ENCODE measurements at places on chromosomes 5 and 9.

DNA sequence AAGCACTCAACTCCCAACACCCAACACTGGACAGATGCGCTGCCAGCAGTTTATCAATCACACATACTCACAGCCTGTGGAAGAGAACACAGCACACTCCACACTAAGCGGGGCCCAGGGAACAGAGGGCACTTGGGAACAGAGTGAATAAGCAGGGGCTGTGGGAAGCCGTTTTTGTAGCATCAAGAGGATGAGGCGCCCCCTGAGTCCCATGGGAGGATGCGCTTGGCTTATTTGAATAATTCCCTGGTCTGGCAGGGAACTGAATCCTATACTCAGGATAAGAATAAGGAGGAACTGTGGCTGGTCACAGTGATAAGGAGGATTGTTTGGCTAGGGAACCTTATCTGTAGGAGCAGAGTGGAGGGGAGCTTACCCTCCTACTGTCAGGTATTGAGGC is 96.1 kb upstream of the DNAH5 start:
- no peak overlapping the region for H3K27ac ChIP-seq
- no peak for DNase-seq
- no peaks in the 10 kb centered on the region for H3K36me3 ChIP-seq
- no peaks in the 10 kb centered on the region for H3K4me1 ChIP-seq
- H3K4me3 ChIP-seq = no peak overlapping the region

DNA sequence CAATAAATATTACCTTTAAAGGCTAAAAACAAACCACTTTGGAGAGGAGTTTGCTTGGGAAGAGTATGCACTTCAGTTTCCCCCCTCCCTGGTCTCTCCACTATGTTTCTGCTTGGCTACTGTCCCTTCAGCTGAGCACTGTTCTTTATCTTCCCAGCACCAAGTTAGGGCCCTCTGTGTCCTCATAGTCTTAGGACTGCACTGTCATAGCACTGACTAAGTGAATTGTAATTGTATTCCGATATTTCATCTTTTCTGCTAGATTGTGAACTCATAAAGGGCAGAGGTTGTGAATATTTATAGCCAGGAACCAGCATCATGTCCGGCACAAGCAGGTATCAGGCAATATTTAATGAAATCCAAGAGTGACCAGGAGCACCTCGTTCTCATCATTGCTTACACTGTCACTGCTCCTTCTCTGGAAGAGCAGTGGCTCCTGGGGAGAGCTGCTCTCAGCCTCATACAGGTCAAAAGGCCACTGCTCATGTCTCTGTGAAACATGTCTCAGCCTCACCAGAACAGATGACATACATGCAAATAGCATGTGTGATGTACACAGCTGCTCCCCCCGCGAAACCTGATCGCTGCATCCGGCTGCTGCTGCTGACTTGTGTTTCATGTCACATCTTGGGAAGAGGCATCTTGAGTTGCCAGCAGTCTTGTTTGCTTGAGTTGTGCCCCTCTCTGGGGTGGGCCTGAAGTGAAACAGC is 279.7 kb upstream of the MSX2 start:
- no peaks in the 10 kb centered on the region for H3K4me1 ChIP-seq
- H3K27ac ChIP-seq = no peak overlapping the region
- no peaks in the 10 kb centered on the region for H3K27me3 ChIP-seq
- no peak overlapping the region for H3K4me3 ChIP-seq

DNA sequence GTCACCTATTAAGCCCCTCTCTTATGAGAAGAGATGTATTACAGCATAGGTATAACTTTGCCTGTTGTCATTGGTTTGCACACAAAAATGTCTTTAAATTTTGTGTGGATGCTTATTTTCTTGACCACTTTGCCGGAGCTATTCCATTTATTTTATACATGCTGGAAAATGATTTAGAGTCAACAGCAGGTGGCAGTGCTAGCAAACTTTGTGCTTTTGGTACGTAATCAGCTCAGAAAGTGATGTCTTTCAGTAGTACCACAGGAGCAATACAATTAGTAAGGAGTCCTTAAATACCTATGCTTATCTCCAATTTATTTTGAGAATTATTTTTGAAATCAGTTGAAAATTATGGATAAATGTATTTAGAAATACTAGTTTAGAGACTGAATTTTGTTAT is 19.8 kb upstream of the NUDT12 start:
- H3K27ac ChIP-seq = no peak overlapping the region
- DNase-seq = no peak
- no peaks in the 10 kb centered on the region for H3K27me3 ChIP-seq
- H3K4me1 ChIP-seq = no peaks in the 10 kb centered on the region
- no peaks in the 10 kb centered on the region for H3K36me3 ChIP-seq
- H3K4me3 ChIP-seq = no peak overlapping the region

DNA sequence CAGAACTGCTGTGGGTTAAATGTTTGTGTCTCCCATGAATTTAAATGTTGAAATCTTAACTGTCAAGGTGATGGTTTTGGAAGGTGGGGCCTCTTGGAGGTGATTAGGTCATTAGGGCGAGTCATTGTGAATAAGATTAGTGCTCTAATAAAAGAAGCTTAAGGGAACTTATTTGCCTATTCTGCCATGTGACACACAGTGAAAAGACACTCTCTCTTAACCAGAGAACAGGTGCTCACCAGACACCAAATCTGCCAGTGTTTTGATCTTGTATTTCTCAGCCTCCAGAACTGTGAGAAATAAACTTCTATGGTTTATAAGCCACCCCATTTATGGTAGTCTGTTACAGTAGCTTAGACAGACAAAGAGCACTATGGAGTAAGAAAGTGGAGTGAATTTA is 117.9 kb upstream of the SV2C start:
- no peaks in the 10 kb centered on the region for H3K4me1 ChIP-seq
- DNase-seq = no peak
- H3K27ac ChIP-seq = no peak overlapping the region
- H3K4me3 ChIP-seq = no peak overlapping the region
- no peaks in the 10 kb centered on the region for H3K36me3 ChIP-seq
- H3K27me3 ChIP-seq = peaks cover 67% of the 10 kb centered on the region

DNA sequence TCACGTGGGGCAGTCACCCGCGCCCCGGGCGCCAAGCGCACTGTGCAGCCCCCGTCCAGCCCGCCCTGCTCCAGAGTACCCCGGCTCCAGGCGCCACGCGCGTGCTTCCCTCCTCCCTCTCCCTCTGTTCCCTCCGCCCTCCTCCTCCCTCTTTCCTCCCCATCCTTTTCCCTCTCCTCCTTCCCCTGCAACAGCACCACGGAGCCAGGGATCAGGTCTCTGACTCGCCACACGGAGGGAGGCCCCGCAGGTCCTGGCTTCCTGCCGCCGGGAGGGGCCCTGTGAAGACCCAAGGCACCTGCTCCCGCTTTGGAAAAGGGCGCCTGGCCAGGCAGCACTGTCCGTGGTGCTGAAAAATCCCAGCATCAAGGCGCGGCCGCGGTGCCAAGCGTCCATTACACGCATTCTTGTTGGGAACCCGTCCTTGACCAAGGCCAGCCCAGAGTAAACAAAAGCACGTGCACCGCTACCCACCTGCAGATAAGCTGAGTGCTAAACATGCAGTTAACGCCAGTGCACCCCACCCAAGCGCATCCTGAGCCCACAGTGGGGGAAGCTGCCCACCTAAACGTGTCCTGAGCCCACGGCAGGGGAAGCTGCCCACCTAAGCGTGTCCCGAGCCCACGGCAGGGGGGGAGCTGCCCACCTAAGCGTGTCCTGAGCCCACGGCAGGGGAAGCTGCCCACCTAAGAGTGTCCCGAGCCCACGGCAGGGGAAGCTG is 21.7 kb downstream of the SLC6A18 start:
- DNase-seq = no peak
- no peak overlapping the region for H3K27ac ChIP-seq
- H3K27me3 ChIP-seq = peaks cover 24% of the 10 kb centered on the region

DNA sequence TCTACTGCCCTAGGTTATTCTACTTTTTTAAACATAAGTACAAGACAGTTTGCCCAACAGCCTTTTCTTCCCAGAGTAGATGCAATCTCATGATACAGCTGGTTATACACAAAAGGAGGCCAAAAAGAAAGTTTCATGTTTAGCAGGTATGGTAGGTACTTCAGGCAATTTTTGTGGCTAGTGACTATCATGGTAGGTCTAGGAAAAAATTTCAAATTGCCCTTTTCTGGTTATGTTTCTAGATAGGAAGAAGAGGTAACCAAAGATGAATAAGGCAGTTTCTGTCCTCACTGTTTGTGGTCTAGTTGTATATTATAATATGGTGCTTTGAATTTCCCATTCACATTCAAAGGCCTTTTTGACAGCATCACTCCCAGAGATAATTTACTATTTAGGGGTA is 19.7 kb downstream of the MEGF9 start:
- H3K36me3 ChIP-seq = peaks cover 2% of the 10 kb centered on the region
- H3K27me3 ChIP-seq = no peaks in the 10 kb centered on the region
- peaks cover 36% of the 10 kb centered on the region for H3K4me1 ChIP-seq

GRCh38 chr5:149423049-149423793 is 44.1 kb upstream of the IL17B start:
- no peak overlapping the region for H3K27ac ChIP-seq
- no peak overlapping the region for H3K4me3 ChIP-seq
- no peaks in the 10 kb centered on the region for H3K4me1 ChIP-seq
- peaks cover under 1% of the 10 kb centered on the region for H3K36me3 ChIP-seq

All from central memory CD8-positive, alpha-beta T cell (primary cell).